Pancreas (tissue), 10 donors: ENCODE measurements at places on chromosomes 12 and 14. TPM values are rescaled to one million over a fixed set of nuclear protein-coding genes. Genes with fewer than 3 reads are reported as not detected.

DNA sequence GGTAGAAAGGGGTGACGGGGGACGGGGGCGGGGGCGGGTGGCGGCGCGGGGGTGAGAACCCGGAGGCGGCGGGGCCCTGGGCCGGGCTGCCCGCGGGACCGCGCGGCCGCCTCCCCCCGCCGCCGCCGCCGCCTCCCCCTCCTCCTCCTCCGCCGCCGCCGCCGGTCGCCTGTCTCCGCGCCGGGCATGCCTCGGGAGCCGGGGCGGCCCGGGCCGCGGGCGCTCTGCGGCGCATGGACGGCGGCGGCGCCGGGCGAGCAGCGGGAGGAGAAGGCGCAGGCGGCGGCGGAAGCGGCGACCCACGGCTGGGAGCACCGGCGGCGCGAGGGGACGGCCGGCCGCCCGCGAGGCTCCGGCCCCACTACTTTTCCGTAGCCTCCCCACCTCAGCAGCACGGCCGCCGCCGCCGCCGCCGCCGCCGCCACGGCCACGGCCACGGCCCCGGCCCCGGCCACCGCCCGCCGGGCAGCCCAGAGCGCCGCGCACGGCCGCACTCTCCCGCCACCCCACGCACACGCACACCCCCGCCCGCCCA lies at the start of gene NPAS3:
NPAS3 (plus strand) TSS at position 161 of the 535 bp plus-strand sequence.
- no peak for DNase-seq

- no peak for DNase-seq
Measured at GRCh38 chr12:19739195-19739776, 300.0 kb downstream of the AEBP2 start.

GRCh38 chr12:125382926-125383325 lies 317.7 kb downstream of the AACS start:
- no peak for DNase-seq

DNA sequence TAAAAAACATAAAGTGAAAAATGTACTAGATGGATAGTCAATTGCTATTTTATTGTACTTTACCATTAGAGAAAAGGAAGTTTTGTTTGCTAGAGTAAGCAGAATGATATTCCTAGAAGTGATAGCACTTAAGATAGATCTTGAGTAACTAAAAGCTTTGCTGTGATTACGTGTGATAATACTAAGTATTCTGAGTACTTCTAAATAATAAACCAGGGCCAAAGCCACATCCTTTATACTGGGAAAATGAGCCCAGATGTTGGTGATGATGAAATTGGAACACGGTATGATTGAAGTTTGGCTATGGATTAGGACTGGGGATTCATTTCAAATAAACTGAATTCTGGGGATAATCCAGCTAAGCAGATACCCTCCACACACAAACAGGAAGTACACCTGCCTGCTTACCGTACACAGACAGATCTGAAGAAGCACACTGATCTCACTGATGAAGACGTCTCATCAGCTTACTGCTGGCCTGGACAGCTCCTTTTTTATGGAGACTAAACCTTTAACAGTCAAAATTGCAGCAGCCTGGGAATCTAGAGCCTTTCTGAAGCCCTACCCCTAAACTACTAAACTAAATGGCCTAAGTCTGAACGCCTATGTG lies 199.8 kb downstream of the LRFN5 start:
- no peak for DNase-seq

FGF23 gene
- not detected for total RNA-seq

GRCh38 chr14:90659156-90659555 lies 157.1 kb downstream of the TTC7B start:
- no peak for DNase-seq

GRCh38 chr12:22313286-22313962 lies 21.1 kb downstream of the ST8SIA1 start:
- DNase-seq: no peak

DNA sequence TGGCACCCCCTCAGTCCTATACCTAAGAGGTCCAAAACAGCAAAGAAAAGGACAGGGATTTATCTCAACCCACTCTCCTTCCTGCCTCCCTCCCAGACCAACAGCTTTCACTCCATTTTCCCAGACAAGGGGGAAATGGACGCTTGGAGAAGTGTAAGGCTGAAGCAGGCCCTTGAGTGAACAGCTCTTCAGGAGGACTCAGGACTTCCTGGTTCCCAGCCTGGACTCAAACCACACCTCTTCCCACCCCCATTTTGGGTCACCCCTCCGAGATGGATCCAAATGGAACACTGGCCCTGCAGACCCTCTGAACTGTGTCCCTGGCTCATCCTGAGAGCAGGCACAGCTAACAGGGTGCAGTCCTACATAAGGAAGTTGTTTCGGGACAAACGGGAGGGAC lies 2.7 kb downstream of the KMT2D start:
- DNase-seq: no peak

PEBP1 gene
- 107 TPM for total RNA-seq

DNA sequence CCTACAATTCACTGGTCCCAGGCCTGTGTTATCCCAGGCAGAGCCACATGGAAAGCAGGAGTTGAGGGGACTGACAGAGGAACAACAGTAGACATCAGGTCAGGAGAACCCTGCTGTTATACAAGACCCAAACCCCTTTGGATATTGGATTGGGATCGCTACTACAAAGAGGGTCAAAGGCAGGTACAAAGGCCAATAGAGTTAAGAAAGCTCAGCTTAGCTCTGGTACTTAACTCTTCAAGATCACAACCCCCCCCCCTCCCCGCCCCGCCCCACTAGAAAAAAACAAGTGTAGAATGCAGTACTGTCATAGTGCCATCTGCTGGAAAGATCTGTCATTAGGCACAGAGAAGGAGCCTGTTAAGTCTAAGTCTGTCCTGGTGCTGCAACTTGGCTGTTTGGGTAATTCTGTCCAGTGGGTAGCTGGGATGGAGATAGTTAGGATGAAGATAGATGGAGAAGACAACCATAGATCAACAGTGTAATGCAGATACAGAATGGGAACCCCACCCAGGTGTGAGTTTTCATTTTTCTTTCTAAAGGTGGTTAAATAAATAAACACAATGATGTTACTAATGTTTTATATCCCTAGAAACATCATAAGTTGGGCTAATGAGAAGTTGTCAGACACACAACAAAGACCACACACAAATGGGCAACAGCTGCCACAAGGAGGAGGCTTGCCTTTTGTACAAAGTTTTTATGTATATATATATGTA lies 17.2 kb downstream of the REM2 start:
- no peak for DNase-seq

GRCh38 chr12:44369998-44370397 lies 506.1 kb downstream of the NELL2 start:
- DNase-seq: no peak

- DNase-seq: no peak
Measured at GRCh38 chr14:37170993-37171392, 1.4 kb downstream of the SLC25A21 start.

GRCh38 chr12:39824505-39825212 lies 205.1 kb upstream of the ABCD2 start:
- no peak for DNase-seq

HOXC10 gene
- not detected for total RNA-seq

DNA sequence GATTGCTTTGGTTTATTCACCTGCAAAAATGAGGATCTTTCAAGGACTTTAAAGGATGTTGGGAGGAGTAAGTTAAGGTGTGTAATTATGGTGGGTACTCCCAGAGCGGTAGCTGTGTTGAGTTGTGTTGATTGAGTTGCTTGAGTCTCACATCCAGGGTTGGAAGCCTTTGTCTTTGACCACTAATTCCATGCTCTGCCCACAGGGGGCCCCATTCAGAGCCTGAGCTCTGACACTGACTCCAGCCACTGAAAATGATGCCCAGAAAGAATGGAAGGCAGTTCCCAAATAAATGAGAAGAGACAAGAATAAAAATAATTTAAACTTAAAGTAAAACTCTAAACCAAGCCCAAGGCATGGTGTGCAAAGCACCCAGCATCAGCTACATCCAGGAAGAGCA lies 237.4 kb upstream of the PWP1 start:
- DNase-seq: no peak

DNA sequence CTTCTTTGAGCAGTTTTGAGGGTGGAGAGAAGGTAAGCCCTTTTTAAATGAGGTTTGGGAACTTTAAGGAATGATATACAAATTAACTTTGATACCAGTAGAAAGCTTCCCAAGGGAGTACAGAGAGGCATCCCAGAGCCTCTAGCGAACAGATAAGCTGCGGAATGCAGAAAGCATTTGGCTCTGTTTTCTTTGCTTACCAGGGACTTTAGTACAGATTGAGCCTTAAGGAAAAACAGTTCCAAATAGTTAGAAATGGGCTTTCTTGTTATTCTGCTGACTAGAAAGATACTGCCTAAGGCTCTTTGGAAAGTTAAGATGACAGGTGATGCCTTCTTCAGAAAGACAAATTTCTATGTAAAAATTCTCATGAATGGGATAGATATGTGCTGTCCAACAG lies 261.7 kb upstream of the FOXN3 start:
- DNase-seq: no peak

LPAR5 gene
- total RNA-seq: 0.20 TPM

GARIN6 gene
- not detected for total RNA-seq

PLEKHG7 gene
- total RNA-seq: 0.13 TPM
